ENCODE measurements at places on chromosomes 12 and 14.

GRCh38 chr12:116697716-116698115 is 40.2 kb downstream of the SPRING1 start:
- no peak for DNase-seq

- DNase-seq, result no peak
These were observed 117.2 kb upstream of the SCAF11 start for GRCh38 chr12:46107591-46107990.

- no peak for DNase-seq
These were observed 5.8 kb downstream of the NUMB start for GRCh38 chr14:73452341-73453186.

DNA sequence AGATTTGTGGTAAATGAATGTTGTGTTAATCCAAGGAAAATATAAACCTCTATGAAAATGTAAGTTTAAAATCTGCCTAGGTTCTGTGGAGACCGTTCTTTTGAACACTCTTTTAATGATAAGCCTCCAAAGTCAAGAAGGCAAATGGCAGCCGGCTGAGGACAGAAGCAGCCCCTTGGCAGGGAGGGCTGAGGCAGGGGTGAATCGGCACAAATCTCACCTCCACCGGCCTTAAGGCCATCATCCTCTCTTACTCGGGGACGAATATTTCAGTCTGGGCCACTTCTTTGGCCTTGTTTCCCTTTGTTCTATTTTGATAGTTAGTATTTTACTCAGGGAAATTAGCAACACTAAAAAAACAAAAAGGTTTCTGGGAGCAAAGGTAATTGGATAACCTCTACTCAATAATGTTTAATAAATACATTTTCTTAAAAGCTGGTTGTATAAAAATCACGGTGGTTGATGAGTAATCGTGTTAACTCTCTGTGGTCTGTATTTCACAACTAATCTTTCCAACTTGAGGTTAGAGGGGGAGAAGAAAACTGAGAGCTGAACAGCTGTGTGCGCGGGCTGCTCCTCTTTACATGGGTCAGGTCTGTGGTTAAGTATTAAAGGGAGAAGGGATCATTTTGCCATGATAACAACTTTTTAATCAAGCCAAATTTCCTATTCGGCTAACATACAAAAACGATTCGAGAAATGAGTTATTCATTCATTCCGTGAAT is 18.6 kb downstream of the LGMN start:
- no peak for DNase-seq

DNA sequence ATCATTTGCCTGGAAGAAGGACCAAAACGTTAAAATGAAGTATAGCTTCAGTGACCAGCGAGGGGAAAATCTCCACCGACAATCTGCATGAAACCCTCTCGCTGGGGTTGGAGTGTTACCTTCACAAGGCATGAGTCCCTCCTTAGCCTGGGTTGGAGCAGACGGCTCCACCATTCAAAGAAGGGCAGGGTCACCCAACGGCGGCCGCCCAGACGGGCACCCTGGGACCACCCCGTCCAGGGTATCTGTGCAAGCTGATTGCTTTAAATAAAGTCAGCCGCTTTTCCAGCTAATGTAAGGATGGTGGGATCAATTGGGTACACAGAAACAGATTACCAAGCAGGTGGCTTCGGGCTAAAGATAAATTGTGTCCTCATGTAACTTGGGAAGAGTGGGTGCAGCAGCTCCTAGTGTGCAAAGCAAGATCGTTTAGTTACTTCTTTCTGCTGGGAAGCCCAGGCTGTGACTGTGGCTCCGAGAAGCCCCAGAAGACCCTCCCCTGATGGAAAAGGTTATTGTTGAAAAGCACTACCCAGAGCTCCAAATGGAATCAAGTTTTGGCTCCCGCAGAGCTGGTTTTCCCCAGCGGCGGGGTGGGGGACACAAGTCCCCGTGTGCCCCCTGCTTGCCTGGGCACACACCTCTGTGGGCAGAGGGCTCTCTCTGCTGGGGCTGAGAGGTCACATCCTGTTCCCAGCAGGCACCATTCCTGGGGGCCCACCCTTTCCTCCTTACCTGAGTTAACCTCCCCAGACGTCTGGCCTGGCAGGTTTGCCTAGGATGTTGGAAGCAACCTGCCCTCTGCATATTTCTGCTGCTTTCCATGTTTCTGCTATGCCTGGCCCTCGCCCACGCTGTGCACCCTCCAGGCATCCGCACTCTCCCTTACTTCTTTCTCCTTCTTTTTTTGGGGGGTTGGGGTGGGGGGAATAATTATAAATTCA is 318.6 kb upstream of the DIO3 start:
- no peak for DNase-seq

DNA sequence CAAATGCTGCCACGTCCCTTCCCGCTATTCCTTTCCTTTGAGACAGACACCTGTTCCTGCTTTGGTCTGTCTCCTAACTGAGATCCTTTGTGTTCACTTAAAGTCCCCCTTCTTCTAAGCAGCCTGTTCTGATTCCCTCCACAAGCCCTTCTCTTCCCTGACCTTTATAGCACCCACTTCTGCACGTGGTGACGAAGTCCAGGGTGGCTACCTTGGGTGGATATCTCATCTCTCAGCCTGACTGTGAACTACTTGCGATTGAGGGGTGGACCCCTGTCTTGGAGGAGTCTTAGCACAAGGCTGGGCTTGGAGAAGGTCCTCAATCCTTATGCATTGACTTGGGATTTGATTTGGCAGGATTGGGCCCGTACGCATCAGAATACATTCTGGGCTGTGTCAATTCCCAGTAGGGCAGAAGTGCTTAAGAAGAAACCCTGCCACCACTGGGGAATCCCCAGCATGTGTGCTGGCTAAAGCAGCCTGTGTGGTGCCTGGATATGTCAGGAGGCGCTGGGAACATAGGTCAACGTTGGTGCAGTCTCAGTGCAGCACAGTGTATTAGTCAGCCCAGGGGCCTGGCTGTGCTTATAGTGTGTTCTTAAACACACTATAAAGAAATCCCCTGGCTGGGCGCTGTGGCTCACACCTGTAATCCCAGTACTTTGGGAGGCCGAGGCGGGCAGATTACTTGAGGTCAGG is 23.6 kb downstream of the KRT80 start:
- no peak for DNase-seq

DNA sequence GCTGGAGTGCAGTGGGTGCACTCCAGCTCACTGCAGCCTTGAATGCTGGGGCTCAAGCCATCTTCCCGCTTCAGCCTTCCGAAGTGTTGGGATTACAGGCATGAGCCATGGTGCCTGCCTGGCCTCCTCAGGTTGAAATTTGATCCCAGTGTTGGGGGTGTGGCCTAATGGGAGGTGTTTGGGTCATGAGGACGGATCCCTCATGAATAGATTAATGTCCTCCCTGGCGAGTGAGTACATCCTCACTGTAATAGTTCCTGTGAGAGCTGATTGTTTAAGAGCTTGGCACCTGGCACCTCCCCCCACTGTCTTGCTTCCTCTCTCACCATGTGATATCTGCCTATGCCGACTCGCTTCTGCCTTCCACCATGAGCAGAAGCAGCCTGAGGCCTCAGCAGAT is 84.7 kb downstream of the TSPAN9 start:
- DNase-seq, result no peak

GRCh38 chr14:55107766-55108554 is 21.1 kb upstream of the LGALS3 start:
- DNase-seq, result peak; percentile 66

- DNase-seq, result no peak
These were observed 52.6 kb downstream of the LRP6 start for GRCh38 chr12:12214201-12214600.

DNA sequence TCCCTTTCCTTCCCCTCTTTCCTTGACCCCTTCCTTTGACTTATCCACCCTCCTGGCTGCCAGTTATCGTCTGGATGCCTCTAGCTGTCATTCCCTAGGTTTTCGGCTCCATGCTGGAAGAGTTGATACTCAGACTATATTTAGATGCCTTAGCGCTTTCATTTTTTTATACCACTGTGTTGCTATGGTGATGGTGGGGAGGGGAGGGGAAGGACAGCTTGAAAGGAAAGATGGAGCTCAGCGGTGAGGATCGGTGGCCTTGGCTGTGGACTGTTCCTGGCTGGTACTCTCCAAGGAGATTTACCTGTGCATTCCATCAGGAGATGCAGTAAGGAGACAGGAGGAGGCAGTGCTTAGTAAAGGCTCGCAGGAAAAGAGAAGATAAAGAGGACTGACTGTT is 108.7 kb downstream of the SLC8A3 start:
- DNase-seq, result no peak
